ENCODE measurements at places on chromosomes 6 and 20.

DNA sequence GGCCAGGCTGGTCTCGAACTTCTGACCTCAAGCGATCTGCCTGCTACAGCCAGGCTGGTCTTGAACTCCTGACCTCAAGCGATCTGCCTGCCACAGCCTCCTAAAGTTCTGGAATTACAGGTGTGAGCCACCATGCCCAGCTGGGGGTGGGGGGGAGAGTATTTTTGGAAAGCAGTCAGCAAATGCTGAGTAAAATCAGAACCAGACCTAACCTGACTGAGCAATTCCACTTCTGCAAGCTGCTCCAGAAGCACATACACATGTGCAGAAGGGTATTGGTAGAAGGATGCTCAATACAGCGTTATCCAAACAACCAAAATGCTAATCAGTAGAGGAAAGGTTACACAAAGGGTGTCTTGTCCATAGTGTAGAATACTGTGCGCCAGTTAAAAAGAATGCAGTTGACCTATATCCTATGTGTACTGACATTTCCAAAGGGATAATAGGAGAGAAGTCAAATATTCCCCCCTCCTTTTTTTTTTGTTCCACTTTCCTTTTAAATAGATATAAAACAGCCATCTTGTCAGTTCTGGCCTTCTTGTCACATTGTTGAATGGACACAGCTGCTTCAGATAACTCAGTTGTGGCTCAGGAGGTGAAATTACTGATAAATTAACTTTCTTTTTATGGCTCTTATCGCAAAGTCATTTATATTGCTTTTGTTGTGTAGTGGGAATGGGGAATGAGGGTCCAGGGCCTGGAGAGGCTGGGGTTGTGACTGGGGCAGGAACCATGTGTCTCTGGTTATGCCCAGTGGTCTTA lies 74.6 kb downstream of the DTD1 start:
- no peak for DNase-seq

GRCh38 chr6:138844192-138844591 lies 48.3 kb downstream of the ECT2L start:
- no peak for DNase-seq

DNA sequence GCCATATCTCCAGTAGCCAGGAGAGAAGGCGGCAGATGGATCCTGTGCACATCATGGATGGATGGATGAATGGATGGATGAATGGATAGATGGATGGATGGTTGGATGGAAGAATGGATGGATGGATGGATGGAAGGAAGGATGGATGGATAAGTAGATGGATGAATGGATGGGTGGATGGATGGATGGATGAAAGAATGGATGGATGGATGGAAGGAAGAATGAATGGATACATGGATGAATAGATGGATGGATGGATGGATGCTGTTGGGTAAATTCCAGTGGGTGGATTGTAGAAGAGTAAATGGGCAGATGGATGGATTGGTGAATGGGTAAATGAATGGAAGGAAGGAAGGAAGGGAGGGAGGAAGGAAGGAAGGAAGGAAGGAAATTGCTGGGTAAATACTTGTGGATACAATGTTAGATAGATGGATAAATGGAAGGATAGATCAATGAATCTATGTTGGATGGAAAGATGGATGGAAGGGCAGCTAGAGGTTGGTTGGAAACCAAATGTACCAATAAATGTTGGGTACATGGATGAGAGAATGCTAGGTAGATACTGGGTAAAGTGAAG lies 19.5 kb downstream of the PTGIS start:
- DNase-seq: no peak

DNA sequence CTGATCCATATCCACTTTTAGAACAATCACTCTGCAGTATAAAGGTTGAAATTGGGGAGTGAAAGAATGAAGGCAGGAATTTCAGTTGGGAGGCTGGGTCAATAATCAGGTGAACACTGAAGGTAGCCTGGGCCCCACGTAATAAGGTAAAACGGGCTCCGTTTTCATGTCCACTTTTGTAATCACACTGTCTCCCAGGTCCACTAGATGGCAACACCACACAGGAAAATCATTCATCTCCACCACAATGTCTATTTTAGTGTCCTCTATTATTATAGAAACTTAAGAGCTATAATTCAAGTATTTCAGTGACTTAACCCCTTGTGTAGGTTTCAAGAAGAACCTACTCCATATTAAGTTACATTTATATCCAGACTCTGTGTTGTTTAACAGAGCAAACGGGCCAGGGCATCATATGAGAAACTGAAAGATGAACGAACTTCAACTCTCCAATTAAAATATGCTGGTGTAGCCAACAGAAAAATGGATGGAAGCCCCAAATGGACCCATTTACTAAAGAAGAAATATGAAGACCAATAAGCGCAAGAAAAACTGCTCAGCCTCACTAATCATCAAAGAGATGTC lies 45.9 kb upstream of the MC3R start:
- no peak for DNase-seq

- DNase-seq: no peak
Measured at GRCh38 chr20:59007665-59008511, 834 bp upstream of the CTSZ start.

All from SW 1271 (cell line).